ENCODE measurements at places on chromosomes 13 and 19.
A peak's percentile ranks its signal among the peaks of the same experiment; 100 is the strongest.

- DNase-seq: peak; percentile 28
Observed at GRCh38 chr13:30872685-30873461, 33.2 kb upstream of the MEDAG start.

- no peak for DNase-seq
Observed at GRCh38 chr19:13121551-13122274, 3.6 kb downstream of the NACC1 start.

DNA sequence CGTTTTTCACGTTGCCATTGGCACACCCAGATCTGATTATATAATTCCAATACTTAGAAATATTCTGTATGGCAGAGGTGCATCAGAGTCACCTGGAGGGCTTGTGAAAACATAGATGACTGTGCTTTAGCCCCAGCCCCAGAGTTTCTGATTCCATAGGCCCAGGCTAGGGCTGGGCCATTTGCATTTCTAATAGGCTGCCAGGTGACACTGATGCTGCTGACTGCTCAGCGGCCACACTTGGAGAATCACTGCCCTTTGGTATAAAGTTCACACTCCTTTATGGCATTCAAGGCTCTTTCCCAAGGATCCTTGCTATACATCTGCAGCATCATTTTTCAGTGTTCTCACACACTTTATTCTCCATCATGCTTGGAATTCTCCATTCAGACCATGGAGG is 137.1 kb downstream of the AKAP11 start:
- no peak for DNase-seq

- DNase-seq: no peak
Observed at GRCh38 chr19:28009696-28010095, 1203.3 kb downstream of the UQCRFS1 start.

GRCh38 chr13:26412263-26412662 is 145.2 kb upstream of the WASF3 start:
- DNase-seq: no peak

DNA sequence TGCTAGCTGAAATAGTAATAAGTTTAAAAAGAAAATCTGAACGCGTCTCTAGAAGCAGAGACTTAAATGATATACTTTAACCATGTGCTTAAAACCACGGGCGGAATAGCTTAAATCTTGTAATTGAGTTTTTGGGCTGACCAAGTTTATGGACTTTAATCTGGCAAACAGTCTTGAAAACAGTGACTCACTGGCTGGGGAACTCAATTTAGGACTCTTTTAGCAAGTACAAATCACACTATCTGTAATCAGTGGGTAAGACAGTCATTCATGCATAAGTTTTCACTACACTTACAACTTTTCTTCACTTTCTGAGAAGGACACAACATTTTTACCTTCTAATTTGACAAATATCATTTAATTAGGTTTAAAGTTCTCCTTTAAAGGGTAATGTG is 26.8 kb downstream of the ZNF627 start:
- no peak for DNase-seq

DNA sequence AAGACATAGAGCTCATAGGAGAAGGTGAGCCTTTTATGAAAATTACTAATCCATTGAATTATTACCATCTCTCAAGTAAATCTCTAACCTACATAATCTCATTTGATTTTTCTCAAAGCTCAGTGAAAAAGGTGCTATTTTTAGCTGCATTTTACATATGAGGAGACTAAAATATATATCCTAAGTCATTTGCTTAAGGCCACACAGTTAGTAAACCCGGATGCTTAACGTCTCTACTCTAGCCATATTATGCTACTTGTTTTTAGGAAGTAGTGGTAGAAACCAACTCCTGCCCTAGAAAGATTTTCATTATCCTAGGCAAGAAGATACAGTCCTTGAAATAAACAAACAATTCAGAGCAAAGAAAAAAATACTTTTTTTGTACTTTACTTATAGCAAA is 108.9 kb downstream of the RBM26 start:
- DNase-seq: no peak

- DNase-seq: no peak
Observed at GRCh38 chr19:46766569-46767317, 20.5 kb upstream of the STRN4 start.

DNA sequence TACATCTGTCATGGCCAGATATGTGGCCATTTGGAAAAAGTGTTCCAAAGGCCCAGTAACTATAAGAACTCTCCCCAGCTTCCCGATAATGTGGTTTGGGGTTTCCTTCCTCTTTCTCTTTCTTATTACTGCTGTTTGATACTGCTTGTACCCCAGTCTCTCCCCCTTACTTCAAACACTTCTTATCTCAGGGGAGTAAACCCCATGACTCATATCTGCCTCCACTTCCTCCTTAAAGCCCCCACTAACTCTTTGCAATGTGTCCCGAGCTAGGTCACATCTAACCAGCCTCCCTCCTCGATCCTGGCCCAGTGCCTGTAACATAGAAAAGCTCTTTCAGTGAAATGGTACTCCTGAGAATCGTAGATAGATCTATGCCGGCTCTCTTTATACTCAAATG is 82.4 kb upstream of the STARD13 start:
- no peak for DNase-seq

DNA sequence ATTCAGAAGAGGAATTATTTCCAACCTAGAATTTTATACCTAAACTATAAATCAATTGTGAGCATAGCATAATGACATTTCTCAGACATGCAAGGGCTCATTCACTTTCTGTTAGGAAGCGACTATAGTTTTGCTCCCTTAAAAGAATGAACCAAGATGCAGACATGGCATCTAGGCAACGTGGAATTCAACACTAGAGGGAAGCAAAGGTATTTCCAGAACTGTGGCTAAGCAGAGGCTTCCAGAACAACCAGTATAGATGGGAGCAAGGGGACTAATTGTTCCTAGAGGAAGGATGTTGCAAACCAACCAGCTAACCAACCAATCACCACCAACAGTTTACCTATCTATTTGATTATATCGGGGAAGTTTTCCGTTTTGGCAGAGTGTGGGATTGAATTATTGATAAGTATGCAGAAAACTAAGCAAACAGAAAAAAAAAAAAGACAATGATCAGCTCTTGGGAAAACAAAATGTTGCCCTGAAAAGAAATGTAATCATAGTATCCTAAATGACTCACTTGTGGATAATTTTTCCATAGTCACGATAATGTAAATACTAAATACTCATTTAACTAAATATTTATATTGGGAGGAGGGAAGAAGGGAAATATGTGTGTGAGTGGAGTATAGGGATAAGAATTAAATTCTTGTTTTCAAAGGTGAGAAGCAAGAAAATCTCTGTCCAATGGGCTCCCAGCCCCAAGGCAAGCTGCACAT is 21.1 kb downstream of the ARL11 start:
- no peak for DNase-seq

DNA sequence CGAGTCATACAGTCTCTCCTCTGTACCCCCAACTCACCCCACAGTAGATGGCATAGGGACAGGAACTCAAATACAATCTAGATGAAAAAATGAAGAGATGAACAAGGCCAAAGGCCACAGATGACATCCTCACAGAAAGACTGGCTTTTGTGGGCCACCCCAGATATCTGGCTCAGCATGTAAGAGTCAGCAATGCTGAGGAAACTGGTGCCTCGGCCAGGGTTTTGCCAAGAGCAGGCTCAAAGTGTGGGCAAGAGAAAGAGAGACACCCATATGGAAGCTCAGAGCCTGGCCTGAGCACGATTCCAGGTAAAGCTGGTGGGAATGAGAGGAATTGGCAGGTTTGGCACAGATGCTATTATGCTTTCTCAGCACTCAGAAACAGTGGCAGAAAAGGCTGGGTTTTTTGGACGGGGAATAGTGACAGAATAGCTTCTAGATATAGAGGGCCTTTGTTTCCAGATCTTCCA is 460.6 kb downstream of the FOXO1 start:
- no peak for DNase-seq

- DNase-seq: no peak
Observed at GRCh38 chr19:55275851-55276719, 3.8 kb downstream of the HSPBP1 start.

GRCh38 chr19:54077334-54077733 is 3.8 kb downstream of the TARM1 start:
- DNase-seq: no peak

DNA sequence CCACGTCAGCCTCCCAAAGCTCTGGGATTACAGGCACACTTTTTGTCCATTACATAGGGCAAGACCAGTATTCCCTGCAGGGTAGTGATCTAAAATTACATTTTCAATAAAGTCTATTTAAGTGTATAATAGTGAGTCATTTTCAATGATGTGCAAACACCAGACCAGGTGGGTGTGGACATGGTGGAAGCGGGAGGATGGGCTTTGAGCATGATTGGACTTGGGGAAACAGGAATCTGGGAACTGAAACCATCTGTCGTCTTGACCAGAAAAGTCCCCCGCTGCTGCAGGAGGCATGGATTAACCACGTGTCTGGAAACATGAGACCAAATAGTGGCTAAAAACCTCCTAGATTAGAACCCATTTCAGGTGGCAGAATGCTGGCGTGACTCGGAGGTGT is 4.9 kb downstream of the FXYD3 start:
- peak; percentile 31 for DNase-seq
